Stimulated activated CD8-positive, alpha-beta memory T cell treated with anti-CD3 and anti-CD28 coated beads, Interleukin-4, amount 100 ng/mL, for 1 hour (primary cell): ENCODE measurements at places on chromosomes 12 and 14.

DNA sequence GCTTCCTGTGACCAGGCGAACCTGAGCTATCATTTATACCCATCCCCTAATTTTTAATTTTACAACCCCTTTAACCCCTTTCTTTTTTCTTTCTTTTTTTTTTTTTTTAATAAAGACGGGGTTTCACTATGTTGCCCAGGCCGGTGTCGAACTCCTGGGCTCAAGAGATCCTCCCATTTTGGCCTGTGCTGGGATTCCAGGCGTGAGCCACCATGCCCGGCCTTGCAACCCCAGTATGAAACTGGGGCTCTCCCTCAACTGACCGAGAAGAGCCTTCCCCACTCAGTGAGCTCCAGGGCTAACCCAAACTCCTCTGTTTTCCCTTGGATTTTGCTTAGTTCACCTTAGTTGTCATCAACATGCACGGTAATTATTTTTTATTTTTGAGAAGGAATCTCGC, 992 bp downstream of the CPSF2 start:
- DNase-seq: no peak

DNA sequence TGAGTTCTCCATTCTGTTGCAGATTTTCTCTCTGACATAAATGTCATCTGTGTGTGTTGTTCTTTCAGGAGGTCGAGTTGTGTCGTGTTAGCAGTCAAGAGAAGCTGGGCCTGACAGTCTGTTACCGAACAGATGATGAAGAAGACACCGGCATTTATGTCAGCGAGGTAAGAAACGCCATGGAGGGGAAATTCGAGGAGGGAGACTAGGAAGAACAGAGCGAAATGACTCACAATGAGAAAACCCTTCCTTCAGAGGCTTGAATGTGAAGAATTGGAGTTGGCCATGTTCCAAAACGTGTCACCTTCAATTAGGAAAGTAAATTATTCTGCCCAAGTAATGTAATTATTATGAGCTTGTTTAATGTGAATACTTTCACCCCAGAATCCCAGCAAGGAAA, 364.5 kb downstream of the PDZRN4 start:
- DNase-seq: no peak

GRCh38 chr14:99737451-99737951, 53.4 kb downstream of the CYP46A1 start:
- no peak for DNase-seq

DNA sequence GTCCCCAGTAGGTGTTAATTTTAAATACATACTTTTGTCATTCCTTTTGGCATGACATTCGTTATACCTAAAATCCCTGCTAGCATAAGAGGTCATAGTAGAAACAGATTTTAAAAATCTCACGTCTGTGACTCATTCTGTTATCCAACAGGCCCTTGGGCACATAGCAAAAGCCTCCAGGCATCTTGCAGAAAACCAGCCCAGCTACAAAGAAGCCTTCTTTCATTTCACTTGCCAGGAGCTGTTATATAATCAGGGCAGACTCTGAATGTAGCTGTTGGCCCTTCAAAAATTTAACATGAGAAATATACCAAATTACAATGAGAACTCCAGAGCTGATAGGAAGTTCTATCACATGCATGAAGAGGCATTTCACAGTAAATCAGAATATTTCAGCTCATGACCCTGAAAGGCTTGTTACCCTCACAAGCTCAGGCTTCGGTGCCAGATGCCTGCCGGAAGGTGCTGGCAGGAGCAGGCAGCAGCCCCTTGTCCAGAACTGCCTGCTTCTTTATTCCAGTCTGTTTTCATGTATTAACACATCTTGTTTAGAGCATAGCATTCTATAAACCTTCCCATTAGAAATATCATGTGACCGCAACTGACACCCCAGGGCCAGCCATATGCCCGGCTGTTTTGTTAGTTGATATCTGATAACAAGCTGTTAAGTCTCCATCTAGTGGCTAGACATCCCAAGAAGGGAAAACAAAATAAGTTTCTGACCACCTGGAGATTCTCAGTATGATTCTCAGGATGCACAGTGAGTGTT, 17.8 kb downstream of the E2F7 start:
- no peak for DNase-seq

- DNase-seq: no peak
Measured at GRCh38 chr14:53741479-53742232, 215.0 kb downstream of the BMP4 start.

DNA sequence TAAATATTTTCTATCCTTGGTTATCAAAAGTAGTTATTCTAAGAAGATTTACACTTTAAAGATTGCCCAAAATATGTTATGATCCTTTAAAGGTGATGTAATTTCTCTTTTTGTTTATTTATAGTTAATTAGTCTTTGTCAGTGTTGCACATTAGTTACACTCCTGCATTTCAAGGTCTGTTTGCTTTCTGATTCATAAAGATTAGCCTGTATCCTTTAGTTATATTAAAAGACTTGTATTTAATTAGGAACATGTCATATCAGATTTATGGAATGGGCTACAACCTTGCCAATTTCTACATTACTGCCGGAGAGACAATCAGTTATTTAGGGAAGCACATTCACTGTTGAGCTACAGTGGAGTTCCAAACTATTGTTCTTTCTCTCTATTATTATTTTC, 3.5 kb downstream of the EPYC start:
- no peak for DNase-seq
